ENCODE measurements at places on chromosomes 12 and 14.

DNA sequence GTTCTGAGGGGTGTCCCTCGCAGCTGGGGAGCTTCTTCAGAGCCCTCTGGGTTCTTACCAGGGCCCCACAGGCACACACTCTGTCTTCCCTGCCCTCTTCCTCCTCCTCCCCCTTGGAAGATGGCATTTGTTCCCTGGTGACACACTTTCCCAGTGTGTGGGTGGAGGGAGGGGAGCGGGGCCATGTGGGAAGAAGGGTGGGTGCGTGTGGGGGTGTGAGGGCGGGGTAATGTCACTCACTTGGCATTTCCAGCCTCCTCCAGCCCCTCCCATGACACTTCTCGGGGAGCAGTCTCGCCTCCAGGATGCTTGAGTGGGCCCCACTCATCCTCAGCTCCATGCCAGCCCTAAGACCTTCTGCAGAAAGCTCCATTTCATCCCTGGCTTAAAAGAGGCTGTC, 61.3 kb downstream of the ADCK1 start:
- DNase-seq = no peak

GRCh38 chr12:112303004-112303403, 79.2 kb downstream of the HECTD4 start:
- peak; percentile 92 for DNase-seq

GRCh38 chr14:23697680-23698079, 61.5 kb downstream of the DHRS2 start:
- DNase-seq = no peak

GRCh38 chr14:37588667-37588955, 6.4 kb downstream of the FOXA1 start:
- no peak for DNase-seq

DNA sequence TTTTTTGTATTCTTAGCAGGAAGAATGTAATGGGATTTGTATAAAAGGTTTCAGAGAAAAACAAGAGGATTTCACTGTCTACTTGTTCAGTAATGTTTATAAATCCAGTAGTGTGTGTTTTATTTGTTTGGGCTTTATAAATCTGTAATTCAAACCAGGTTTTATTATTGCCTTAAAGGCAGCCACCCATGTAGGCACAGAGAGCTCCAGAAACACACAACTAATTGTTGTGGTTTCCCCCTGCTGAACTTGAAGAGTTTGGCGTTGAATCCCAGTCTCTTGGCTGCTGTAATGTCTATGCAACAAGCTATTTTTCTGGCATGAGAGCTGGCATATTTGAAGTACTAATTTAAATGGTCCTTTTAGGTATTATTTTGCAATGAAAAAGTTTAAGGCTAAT, 63.4 kb upstream of the SLCO1C1 start:
- DNase-seq = peak; percentile 31

- no peak for DNase-seq
These were observed 10.5 kb upstream of the TMED2 start for GRCh38 chr12:123573870-123574269.

DNA sequence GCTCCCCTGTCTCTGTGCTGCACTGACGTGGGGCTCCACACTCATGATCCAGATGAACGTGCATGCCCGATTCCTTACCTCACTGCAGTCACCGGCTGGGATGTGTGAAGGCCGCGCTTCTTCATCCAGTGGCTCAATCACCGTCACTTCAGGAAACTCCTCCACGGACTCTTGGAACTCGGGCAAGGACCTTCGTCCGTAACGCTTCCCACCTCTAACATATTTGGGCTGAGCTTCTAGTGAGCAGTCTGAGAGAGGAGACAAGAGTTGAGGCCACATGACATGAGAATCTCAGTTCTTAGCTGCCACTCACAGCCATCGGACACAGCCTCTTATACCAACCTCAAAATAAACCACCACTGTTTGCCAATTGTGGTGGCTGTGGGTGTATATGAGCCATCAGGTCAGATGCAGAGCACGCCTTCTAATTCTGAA, 38.3 kb downstream of the NIN start:
- no peak for DNase-seq

DNA sequence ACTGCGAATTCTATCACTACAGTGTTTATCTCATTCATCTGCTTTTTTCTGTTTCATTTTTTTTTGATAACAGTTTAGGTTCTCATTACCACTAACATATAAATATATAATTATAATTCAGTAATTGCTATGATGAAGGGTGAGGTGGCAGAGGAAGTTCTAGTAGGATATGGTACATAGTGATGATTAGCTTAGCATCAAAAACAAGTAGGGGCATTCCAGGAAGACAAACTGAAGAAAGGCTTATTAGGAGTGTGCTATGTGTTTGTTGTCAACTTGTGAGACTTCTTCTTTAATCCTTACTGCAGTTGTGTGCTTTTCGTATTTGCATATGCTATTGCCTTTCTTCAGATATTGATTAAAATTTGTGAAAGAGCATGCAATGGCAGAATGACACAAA, 20.6 kb downstream of the FUT8 start:
- DNase-seq = no peak

DNA sequence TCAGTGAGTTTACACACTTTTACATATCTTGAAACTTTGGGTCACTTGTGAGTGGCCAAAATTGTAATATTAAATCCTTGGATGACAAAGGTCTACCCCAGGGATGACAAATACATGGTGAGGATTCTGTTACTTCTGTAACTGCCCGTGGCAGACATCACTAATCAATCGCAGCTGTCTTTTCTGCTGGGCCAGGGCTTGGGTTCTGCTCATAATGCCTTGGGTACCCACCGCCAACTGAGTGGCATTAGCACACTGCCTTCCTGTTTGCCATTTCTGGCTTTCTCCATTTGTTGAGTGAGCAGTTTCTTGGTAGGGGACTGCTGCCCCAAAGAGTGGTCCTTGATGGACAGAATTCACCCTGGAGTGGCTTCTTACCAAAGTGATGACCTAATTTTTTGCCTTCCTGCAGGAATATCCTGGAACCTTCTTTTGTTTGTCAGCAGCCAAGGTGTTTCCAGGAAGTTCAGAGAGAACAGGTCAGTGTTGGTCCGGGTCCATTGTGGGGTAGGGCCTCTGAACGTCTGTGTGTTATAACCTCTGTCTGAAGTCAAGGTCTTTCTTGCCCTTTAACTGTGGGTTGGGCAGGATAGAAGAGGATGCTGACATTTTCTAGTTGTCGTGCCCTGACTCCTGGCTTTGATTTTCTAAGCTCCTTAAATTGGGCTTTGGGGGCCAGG, 6.2 kb downstream of the TSPAN9 start:
- no peak for DNase-seq

DNA sequence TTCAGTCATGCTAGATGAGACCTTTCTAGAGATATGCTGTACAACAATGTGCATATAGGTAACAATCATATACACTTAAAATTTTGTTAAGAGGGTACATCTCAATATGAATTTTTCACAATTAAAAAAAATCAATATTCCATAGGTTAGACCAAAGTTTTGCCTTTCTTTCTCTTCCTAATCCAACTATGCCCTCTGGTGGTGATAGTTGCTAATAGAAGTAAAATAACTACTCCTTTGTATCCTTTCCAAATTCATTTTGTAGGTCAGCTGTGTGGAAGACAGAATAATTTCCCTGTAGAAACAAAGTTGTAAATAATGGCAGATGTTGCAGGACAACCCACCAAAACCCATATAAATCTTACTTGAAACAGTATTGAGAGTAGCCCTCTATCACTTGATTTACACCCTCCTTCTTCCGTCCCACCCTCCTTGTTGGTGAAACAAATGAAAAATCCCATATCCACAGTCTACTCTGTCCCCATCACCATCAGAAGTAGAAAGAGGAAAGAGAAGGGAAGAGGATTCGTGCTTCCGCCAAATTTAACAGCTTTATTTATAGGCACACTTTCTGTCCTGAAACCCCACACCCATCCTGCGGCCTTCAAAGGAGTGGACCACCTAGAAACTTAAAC, 34.2 kb upstream of the KICS2 start:
- peak; percentile 58 for DNase-seq

GRCh38 chr12:100566887-100567637, 6.4 kb upstream of the GAS2L3 start:
- no peak for DNase-seq

DNA sequence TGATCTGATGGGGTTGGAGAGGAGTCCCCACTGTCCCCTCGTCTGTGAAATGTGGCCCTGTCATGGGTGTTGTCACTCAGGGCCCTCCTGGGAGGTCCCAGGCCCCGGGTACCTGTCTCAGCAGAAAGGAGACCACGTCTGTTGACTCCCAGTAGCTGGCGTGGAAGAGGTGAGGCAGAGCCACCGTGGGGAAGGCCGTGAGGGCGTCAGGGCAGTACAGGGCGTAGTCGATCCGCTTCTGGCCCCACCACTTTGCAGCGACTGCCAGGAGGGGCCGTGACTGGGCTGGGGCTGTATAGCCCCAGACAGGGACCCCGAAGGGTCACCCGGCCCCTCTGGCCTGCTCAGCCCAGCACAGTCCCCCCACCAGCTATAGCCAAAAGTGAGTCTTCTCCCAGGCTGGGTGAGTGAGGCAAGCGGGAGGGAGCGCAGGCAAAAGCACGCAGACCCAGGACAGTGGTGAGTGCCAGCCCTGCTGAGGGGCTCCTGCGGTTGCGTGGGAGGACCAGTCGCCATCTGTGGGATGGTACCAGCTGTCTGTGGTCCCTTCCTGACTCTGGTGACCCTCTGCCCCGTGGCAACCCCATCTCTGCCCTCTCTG, 8.2 kb downstream of the ARL6IP4 start:
- DNase-seq = no peak

DNA sequence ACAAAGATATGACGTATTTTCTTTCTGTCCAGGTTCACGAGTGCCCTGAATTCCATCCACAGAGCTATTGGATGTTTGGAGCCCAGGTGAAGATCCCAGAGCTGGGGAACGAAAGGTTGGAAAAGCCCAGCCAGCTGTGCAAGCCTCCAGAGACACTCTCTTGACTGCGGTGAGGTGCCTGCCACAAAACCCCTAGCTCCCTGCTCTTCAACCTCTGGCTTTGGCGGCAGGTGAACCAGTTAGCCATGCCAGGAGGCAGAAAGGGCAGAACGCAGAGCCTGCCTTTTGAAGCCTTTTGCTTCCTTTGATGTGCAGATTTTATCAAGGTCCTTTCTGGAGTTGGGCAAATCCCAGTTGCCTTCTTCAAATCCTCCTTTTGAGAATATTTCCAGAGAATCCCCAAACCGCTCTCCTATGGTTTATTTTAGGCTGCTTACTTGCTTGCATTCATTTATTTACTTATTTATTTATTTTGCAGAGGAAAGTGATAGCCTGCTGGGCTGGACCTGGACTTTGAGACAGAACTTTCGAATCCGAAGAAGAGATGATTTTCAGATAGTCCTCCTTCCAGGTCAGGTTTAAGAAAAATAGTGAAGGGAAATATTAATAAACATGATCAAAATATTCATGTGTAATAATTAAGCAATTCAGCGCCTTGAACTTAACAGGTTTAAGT, 411.2 kb upstream of the TBX3 start:
- no peak for DNase-seq

DNA sequence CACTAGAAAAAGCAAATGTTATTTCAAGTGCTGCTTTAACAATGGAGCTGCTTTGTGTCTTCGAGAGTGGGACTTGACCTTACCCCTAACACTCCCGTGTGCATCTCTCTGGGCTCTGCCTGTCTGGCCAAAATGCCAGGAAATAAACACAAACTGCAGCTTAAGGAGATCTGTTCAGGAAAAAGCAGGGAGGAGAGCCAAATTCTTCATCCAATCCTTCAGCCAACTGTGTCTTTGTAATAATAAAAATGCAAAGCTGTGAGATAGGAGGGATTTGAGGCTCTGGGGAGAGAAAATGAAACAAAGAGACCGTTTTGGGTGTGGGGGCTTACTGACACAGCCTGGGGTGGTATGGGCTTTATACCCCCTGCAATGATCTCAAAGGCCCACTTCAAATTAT, 85.8 kb upstream of the WSCD2 start:
- DNase-seq = no peak

DNA sequence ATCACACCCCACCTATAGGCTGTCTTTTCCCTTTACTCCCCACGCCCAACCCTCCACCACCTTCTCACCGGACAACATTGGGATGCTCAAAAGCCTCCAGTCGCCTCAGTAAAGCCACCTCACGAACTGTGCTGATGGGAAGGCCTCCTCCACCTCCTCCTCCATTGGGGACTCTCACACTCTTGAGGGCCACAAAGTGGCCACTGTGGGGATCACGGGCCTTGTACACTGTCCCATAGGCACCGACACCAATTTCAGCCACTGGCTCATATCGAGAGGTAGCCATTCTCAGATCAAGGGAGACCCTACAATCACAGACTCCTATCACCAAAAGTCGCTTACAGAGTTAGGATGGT, 700 bp downstream of the CDK4 start:
- DNase-seq = no peak

- no peak for DNase-seq
These were observed 179.6 kb upstream of the LMO3 start for GRCh38 chr12:16785524-16785923.

- DNase-seq = no peak
These were observed 413.5 kb upstream of the STXBP6 start for GRCh38 chr14:25463480-25463879.

DNA sequence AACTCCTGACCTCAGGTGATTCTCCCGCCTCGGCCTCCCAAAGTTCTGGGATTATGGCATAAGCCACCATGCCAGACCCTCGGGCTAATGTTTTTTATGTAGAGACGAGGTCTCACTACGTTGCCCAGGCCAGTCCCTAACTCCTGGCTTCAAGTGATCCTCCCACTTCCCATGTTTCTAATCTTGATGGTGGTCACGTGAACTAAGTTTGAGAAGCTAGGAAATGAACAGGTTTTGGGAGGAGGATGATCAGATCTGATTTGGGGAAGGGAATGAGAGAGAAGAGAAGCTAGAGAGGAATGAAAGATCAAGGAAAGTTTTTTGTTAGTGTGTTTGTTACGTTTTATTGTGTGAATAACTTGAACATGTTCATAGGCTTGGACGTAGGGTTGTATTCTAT, 17.2 kb upstream of the SINHCAF start:
- no peak for DNase-seq

DNA sequence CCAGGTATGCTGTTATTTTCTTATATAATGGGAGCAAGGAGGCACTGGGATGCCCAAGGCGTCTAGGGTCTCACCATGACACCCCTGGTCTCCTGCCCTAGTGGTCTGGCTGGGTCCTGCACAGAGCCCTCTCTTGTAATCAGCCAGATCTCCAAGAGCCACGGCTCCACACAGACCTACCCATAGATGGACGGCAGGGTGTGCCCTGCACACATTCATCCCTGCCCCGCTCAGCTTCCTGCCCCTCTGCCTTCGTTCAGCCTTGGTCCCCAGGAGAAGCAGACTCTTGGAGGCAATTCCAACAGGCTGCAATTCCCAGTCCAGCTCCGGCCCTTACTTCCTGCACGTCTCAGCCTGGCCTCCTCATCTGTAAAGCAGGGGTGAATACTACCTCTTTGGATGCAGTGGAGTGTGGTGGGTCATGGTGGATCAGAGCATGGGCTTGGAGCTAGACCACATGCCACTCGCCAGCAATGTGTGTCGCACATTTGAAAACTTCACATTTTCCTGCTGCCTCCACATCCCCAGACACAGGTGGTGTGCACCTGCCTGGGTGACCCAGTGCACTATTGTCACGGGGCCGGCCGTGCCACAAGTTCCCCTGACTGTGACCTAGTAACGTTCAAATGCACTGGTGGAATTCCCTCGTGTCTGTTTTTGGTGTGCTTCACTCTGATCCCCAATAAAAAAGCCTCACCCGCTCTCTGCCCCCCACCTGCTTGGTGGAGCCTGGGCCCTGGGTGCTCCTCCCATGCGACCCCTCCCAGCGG, 171.1 kb upstream of the PRMT8 start:
- DNase-seq = no peak

- DNase-seq = no peak
These were observed 40.2 kb upstream of the CCDC196 start for GRCh38 chr14:66445936-66446335.

Data from iris pigment epithelial cell (primary cell).